ENCODE measurements at places on chromosomes 12 and 14.

DNA sequence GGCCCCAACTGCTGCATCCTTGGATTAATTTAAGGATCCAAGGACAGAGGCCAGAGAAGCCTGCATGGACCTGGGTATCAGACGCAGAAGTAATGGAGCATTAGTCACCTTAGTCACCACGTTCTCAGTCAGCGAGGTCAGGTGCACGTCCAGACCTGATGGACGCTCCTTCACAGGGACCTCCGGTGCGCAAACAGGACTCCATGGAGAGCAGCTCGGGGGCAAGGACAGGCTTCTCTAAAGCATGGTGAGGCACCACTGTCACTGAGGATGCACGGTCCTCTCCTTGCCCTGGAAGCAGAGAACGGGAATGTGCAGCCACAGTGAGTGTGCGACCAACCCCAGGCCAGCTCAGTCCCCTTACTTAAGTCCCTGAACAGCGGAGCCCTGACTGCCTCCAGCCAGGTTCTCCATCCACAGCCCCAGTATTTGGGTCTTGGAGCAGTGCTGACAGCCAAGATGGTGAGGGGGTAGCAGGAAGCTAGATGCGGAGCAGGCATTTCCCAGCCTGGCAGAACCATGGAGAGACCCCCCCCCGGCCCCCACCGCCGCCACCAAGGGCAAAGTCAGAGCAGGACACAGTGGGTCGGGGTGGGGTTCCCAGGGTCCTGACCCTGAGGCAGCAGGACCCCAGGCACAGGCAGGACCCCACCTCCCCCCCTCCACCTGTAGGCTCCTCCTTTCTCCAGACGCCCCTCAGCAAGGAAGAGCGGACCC is 253.4 kb upstream of the SFSWAP start:
- no peak for DNase-seq

DNA sequence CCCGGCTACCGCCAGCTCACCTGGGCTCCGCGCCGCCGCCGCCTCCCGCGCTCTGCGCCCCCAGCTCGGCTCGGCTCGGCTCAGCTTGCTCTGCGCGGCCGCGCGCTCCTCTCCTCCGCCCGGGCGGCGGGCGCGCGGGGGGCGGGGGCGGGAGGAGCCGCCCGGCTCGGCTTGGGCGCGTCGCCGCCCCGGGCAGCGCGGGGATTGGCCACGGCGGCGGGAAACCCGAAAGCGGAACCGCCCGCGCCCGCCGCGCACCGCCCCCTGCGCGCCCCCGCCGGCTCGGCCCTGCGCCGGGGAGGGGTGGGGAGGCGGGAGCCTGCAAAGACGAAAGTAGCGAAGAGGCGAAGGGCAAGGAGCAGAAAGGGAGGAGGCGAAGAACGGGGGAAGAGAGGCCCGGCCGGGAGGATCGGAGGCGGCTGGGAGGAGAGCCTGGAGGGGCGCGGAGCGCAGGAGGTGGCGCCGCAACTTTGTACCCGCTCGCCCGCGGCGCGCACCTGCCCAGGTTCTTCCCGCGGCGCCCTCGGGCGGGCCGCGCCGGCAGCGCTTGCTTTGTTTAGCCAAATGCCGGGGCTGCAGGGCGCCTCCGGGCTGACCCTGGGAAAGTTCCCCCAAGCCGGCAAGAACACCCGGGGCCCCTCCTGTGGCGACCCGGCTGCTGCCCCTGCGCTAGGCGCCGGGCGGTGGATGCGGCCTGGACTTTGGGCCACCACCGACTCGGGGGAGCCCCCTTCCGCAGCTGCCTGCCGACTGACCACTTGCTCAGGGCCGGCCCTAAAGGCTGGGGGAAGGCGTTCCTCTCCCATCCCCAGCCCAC is at the start of gene CAMKK2:
Gene CAMKK2, minus strand, starts transcription at position 92 of the 817 bp plus-strand sequence. CDS start 22,183 bp downstream, outside the sequence.
- peak; percentile 64 for DNase-seq

DNA sequence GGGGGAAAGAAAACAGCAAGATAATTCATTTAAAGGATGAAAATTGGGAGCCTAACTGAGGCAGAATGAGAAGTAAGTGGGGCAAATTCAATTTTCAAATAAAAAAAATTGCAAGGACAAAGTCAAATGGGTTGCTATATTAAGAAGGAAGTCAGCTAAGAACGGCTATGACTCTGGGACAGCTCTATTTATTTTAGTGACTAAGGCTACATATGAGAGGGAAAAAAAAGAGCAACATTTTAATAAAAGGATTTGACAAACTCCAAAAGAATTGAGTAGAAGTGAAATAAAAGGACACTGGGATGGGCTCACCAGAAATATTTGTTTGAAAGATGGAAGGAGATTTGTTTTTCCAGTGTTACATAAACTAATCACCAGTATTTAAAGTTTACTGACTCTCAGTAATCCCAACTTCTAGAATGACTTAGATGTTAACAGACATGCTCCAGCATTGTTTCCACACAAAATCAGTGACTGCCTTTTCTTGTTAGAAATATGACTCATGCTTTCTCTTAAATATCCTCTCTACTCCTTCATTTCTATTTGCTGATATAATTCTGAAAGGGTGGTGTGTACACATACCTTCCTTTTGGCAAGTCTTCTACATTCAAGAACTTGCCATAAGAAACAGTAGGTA is 198.5 kb downstream of the SLC25A21 start:
- peak; percentile 0 for DNase-seq

- DNase-seq, result no peak
Measured at GRCh38 chr14:24310265-24310645, 315 bp downstream of the LTB4R2 start.

GRCh38 chr14:90795744-90796143 is 20.5 kb downstream of the TTC7B start:
- DNase-seq, result peak; percentile 52

- DNase-seq, result no peak
Measured at GRCh38 chr12:449203-449602, 10.5 kb upstream of the B4GALNT3 start.

DNA sequence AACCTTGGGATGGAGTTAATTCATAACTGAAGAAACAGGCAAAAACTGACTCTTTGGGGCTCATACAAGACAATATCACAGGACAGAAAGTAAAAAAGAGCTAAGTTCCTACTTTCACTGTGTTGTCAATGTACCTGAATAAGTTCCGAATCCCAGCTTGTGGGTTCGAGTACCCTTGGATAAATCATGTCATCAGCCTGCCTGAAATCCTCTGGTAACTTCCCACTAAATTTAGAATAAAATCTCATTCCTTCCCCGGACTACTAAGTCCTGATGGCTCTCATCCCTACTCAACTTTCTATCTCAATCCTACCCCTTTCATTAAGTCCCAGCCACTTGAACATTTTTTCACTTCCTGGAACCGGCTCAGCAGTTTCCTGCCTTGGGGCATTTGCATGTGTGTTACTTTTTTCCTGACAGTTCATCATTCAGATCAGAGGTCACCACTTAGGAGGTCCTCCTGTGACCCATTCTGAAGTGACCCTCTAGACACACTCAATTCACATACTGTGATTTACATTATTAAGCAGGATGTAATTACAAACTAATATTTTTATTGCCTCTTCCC is 12.7 kb downstream of the ERP29 start:
- DNase-seq, result peak; percentile 35

DNA sequence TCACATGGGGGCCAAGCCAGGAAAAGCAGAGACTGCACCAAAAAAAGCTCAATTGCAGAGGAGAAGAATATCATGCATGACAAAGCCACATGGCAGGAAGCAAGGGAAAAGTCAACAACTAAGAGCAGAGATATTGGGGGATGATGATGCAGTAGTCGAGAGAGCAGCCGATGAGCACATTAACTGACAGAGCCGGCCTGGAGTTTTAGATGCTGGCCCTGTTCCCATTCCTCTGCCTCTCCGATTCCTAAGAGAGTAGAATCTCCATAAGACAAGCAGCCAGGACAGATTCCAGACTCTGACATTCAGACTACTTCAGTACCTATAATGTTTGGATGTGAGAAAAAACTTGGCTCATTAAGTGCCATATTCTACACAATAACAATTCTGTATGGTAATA is 155.9 kb downstream of the KCNH5 start:
- no peak for DNase-seq

GRCh38 chr12:93234641-93235040 is 143.1 kb upstream of the NUDT4 start:
- DNase-seq, result no peak

GRCh38 chr12:64598831-64599230 is 11.5 kb upstream of the RASSF3 start:
- no peak for DNase-seq

DNA sequence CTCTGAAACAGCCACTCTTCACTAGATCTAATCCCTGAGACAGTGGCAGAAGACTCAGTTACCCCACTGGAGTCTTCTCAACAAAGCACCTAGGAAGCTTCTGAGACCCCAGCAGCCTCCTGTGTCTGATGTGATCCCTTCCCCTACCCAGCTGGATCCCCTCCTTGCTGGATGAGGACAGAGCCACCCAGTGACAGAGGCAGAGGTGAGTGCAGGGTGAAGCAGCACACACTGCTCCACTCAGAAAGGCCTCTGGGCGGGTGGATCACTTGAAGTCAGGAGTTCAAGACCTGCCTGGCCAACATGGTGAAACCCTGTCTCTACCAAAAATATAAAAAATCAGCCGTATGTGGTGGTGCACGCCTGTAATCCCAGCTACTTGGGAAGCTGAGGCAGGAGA is 2.7 kb downstream of the SPRYD3 start:
- DNase-seq, result no peak

DNA sequence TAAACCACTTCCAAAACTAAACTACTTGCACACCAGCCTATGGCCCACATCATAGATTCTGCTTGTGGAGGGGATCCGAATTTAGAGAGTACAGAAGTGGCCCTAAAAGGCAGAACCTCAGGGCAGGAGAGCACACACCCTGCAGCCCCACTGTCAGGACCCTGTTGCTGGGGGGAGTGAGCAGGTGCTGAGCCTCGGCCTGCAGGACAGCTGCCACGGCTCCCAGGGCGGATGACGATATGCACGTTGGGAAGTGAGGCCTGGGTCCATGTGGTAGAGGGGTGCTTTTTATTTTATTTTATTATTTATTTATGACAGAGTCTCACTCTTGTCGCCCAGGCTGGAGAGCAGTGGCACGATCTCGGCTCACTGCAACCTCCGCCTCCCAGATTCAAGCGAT is 73.5 kb downstream of the TNFAIP2 start:
- no peak for DNase-seq

- DNase-seq, result no peak
Measured at GRCh38 chr14:33891700-33892099, 59.2 kb downstream of the EGLN3 start.

- DNase-seq, result no peak
Measured at GRCh38 chr12:88833641-88834116, 253.4 kb upstream of the KITLG start.

- no peak for DNase-seq
Measured at GRCh38 chr14:91232603-91233002, 11.9 kb downstream of the GPR68 start.

GRCh38 chr14:52759145-52759544 is 29.2 kb downstream of the STYX start:
- DNase-seq, result no peak

DNA sequence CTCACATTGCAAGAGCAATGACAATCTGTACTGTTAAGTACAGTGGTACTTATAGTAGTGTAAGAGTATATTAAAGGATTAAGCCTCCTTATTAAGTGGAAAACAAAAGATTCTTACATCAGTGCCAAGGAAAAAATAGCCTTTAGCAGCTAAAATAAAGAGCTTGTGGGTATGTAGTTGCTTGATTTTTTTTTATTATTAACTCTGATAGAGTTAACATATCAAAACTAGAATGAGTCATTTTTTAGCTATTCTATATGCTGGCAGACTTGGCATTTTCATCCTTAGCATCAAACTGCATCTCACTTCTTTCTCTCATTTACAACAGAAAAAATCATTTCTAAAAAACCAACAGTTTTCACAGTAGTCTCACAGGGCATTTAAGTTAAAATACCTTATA is 86.5 kb downstream of the ATP2B1 start:
- peak; percentile 36 for DNase-seq

GRCh38 chr14:88842414-88842813 is 18.0 kb downstream of the TTC8 start:
- DNase-seq, result no peak

DNA sequence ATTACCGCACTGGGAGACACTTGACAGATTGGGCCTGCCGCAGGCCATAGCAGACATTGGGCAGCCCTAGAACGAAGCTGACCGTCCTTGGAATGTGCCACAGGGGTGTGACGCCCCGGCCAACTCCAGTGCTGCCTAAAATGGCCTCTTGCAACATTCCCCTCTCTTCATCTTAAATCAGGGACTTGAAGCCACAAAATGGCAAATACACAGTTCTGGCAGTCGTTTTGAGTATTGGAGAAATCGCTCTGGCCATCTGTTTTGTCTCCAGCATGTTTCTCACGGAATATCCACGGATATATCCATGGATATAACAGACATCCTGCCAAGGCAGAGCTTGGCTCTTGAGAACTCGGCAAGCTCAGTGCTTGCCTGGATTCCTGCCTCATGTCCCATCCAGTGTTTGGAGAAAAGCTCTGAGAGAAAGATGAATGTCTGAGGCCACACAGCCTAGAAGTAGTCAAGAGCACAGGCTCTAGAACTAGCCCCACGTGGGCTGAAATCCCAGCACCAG is 158.4 kb downstream of the CHST11 start:
- DNase-seq, result no peak

- no peak for DNase-seq
Measured at GRCh38 chr14:99664937-99665273, 19.2 kb upstream of the CYP46A1 start.

- no peak for DNase-seq
Measured at GRCh38 chr12:49357103-49357678, 10.1 kb upstream of the SPATS2 start.

DNA sequence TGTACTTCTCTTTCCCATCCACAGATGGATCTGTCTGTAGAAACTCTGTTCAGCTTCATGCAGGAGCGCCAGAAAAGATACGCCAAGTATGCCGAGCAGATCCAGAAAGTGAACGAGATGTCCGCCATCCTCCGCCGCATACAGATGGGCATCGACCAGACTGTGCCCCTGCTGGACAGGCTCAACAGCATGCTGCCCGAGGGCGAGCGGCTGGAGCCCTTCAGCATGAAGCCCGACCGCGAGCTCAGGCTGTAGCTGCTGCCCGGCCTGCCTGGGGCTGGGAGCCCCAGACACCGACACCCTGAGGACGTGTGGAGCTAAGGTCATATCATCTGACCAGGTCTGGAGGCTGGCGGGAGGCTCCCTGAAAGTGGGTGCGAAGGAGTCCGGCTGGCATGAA is 97.1 kb downstream of the DUSP16 start:
- no peak for DNase-seq

GRCh38 chr14:89771251-89771650 is 183.3 kb downstream of the EFCAB11 start:
- DNase-seq, result no peak

- DNase-seq, result no peak
Measured at GRCh38 chr12:27221625-27222387, 22.3 kb upstream of the STK38L start.

All from foreskin melanocyte (primary cell).